ENCODE measurements at places on chromosomes 6 and 20. TPM values are rescaled to one million over a fixed set of nuclear protein-coding genes. Genes with fewer than 3 reads are reported as not detected.

Gene LPA
- not detected for total RNA-seq

Gene FAM209A
- total RNA-seq, result 0.12 TPM

Gene ZNF311
- 1.3 TPM for total RNA-seq

Gene PLN
- total RNA-seq, result 2.7 TPM

Gene ULBP1
- under 0.01 TPM for total RNA-seq

Gene MRPL2
- total RNA-seq, result 16.6 TPM

Gene COL21A1
- 28.5 TPM for total RNA-seq

Gene PDYN
- total RNA-seq, result not detected

Gene NRN1
- 0.12 TPM for total RNA-seq

Gene SLC17A1
- total RNA-seq, result not detected

Gene PLCG1
- total RNA-seq, result 64.9 TPM

Gene DYNLT2
- 1.1 TPM for total RNA-seq

Gene RIN2
- 42.2 TPM for total RNA-seq

Gene TAP2
- 21.3 TPM for total RNA-seq

Gene LINC00237
- total RNA-seq, result not detected

Gene HEY2
- total RNA-seq, result 1.7 TPM

Gene SLX4IP
- 5.9 TPM for total RNA-seq

Gene KCNK16
- not detected for total RNA-seq

Gene GTSF1L
- total RNA-seq, result not detected

Gene KCNQ2
- total RNA-seq, result not detected

Gene MYB
- total RNA-seq, result 0.53 TPM

Gene PCK1
- total RNA-seq, result not detected

Gene OR2B6
- not detected for total RNA-seq

Gene LTA
- not detected for total RNA-seq

Gene GINM1
- total RNA-seq, result 84.7 TPM

Gene PROKR2
- not detected for total RNA-seq

Gene TPX2
- 37.1 TPM for total RNA-seq

Gene OXT
- not detected for total RNA-seq

Gene TGM3
- not detected for total RNA-seq

Gene FNDC1
- under 0.01 TPM for total RNA-seq

Gene ARFRP1
- 53.4 TPM for total RNA-seq

Gene TENT5A
- total RNA-seq, result 19.6 TPM

Gene CRISP3
- total RNA-seq, result not detected

Gene PRKN
- total RNA-seq, result 4.2 TPM
